ENCODE measurements at places on chromosomes 16 and 17.

DNA sequence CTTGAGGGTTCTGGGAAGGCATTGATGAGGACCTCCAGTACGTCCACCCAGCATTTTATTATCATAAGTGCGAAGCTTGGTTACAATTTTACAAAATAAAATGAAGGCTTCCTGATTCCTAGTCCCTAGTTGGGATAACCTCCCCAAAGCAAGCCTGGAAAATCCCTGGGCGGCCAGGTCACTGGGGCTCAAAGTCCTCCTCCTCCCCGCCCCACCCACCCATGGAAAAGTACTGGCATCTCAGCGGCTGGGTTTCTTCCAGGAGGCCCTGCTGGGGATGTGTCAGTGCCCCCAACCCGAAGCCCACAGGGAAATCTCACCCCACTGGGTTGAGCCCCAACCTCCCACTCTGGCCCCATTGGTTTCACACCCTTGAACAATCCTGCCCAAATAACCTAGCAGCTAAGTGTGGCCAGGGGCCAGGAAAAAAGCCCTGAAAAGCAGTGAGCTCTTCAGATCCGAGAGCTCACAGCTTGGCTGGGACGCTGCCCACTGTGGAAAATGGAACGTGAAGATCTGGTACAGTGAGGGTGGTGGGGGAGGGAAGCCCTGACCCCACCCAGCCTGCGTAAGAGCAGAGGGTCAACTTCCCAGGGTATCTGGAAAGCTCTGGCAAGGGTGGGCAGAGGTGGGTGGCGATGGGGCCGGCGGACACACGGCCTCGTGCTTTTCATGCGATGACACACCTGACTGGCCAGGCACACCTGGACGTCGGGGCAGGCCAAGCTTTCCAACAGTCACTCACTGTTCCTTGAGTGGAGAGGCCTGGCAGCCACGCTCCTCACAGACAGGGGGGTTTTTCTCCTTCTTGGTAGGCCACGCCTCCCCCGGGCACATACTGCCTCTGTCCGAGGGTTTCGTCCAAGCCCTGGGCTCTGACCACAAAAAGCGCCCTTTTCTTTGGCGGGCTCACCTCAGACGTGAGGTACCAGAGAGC is 324.5 kb downstream of the SOX9 start:
- DNase-seq = no peak

GRCh38 chr16:81553814-81554675 is 109.4 kb downstream of the CMIP start:
- DNase-seq = no peak

- DNase-seq = no peak
These were observed 141.5 kb downstream of the IRF8 start for GRCh38 chr16:86040496-86040895.

DNA sequence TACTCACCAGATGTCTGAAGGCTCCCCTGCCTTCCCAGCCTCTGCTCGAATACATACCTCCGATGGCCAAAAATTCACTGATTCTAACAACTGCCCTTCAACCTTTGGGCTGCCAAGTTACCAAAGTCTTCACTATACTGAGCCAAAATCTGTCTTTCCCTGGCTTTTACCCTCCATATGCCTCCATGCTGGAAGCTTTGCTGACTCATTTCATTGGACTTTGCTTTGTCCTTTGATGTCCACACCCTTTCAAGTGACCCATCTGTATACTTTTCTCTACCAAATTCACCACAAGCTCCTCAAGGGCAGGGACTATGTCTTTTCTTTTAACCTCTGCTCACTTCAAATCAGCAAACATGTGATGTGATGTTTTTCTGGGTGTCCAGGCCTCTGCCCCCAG is 21.0 kb upstream of the MTMR4 start:
- no peak for DNase-seq

DNA sequence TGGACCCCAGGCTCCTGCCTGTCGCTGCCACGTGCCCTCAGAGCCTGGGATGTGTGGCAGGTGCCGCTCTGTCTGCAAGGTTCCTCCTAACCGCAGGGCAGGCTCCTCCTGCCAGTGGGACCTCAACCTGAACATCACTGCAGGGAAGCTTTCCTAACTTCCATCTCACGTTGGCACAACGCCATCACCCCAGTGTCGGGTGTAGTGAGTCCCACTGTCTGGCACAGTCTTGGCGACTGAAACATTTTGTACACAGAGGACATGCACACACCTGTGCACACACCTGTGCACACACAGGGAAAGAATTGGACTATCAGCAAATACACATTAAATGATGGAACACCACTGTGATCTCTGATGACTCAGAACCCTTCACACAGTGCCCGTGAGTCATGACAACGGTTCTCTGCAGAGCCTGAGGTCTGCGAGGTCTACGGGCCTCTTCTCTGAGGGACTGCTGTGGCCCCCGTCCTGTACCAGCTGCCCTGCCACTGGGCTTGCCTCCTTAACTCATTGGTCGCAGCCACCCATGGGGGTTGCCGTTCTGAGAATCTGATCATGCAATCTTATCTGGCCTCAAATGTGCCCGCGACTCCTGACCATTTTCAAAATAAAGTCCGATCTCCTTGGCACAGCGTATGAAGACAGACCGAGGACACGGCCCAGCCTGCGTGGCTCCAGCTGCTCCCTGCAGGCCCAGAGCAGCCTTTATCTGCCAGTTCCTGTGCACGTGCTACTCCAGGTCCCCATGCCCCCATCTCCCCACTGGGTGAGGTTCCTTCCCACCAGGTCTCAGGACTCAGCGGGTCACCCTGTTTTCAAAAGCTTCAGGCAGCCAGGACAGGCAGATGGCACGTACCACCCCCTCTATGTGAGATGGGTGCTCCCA is 7.6 kb downstream of the CCDC57 start:
- DNase-seq = no peak

DNA sequence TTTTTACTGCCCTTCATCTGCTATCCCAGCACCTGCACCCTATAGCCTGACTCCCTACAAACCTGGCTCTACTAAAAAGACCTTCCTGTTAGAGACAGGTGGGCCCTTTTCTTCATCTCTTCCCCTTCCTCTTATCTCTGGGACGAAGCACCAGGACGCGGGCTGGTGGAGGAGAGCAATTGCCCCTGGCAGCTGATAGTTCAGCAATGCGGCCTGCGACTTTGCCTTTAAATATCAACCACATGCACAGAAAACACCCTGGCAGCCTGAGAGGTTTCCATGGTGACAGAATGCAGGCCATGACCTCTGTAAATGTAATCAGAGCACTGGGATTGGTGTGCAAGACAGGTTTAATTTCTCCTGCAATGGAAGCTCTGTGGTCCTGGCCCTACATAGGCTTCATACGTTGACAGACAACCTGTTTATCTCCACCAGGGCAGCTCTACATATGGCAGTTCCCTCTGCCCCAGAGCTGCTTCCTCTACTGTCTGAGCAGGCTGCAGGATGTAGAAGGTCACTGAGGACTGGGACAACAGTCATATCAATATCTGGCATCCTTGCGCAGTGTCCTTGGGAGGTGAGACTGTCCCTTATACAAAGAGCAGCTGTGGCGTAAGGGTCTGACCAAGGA is 10.0 kb upstream of the SKAP1 start:
- DNase-seq = no peak

DNA sequence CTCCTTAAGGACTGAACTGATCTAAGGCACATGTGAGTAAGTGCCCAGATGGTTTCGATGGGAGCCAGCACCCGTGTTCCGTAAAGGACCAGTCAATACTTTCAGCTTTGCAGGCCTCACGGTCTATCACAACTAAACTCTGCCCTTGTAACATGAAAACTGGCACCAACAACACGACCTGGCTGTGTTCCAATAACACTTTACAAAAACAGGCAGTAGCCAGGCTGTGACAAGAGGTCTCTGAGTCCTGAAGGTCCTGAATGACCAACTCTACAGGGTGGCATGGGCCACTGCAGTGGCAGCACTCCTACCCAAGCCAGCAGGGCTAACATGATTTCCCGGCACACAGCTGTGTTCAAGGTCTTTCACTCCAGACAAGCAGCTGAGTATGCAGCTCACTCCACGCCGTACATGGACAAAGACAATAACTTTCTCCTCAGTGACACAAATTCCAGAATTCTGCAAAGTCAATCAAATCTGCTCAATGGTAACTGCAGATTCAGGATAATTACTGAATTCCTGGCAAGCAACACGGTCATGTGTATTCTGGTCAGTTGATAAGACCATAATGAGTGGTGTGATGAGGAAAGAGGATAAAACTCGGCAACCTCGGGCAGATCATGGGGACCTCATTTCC is 15.3 kb downstream of the NPLOC4 start:
- no peak for DNase-seq

DNA sequence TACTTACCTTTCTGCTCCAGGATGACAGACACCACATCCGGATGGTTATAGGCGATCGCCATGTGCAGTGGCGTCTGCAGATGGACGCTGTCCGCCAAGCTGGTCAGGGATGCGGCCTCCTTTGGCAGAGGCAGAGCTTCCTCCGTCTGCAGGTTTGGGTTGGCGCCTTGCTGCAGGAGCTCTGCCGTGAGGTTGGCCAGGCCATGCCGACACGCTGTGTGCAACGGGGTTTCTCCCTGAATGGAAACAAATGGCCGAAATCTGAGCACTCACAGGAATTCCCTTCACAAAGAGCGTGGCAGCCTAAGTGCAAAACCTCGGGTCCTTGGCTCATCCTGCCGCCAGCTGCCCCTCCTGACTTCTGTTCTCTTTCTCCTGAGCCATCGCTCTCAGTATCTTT is 41.8 kb downstream of the CYB5D2 start:
- DNase-seq = no peak

DNA sequence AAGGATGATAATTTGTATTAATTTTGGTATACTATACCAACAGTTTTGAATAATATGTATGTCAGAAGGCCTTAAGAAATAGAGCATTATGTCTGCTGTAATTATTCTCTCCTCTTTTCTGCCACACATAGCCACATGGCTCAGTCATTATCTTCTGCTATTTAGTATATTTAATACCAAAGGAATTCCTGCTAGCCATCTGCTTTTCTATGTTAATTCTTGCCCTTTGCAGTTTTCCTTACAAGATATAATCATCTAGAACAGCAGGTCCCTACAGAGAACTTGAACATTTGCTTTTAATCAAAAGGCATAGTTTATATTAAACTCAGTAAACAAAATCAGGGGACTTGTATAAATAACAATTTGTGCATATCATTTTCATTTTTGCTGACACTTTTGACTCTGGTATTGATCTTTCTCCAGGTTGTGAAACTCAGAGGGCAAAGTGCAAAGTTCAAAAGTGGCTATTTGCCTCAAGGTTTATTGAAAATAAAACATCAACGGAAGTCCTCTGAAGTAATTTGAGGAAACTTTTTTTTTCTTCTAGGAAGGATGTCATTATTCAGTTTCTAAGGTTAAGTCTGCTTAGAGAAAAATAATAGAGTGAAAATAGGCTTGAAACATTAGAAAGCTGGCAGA is 702.0 kb downstream of the KCNJ2 start:
- DNase-seq = no peak

DNA sequence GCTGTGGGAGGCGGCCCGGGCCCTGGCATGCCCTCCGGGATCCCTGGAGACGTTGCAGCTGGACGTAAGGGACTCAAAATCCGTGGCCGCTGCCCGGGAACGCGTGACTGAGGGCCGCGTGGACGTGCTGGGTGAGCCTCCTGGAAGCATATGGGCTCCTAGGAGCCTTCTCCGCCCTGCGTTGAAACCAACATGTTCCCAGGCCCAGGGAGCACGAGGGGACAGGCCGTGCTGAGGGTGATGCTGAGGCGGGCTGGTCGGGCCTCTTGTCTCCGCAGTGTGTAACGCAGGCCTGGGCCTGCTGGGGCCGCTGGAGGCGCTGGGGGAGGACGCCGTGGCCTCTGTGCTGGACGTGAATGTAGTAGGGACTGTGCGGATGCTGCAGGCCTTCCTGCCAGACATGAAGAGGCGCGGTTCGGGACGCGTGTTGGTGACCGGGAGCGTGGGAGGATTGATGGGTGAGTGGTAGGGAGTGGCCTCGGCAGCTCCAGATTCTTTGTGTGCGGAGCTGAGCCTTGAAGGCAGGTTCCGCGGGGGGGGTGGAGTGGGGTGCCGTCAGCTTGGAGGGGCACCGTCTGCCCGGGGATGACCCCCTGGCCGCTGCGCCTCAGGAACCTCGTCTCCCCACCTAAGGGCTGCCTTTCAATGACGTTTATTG is 567 bp downstream of the HSD17B1 start:
- DNase-seq = peak; percentile 28
